ENCODE measurements at places on chromosomes 3 and 15.

DNA sequence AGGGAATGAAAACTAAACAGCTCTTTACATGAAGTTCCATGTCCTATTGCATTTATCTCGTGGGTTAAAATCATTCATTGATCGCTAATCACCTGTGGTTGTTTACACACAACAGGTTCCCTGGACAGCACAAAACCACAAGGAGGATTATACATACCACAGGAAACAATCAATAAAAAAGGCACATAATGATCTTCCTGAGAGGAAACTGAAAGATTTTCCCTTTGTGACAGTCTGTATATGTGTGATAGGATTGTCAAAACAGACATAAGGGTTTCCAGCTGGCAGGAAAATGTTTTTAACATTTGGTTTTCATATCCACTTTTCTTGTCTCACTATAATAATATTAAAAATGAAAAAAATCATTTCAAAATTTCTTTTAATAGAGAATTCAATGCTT, 541.8 kb downstream of the NLGN1 start:
- no peak for DNase-seq

- no peak for DNase-seq
Observed at GRCh38 chr3:170171563-170171962, 10.0 kb downstream of the PHC3 start.

- DNase-seq: no peak
Observed at GRCh38 chr15:52784799-52785671, 5.1 kb downstream of the ONECUT1 start.

DNA sequence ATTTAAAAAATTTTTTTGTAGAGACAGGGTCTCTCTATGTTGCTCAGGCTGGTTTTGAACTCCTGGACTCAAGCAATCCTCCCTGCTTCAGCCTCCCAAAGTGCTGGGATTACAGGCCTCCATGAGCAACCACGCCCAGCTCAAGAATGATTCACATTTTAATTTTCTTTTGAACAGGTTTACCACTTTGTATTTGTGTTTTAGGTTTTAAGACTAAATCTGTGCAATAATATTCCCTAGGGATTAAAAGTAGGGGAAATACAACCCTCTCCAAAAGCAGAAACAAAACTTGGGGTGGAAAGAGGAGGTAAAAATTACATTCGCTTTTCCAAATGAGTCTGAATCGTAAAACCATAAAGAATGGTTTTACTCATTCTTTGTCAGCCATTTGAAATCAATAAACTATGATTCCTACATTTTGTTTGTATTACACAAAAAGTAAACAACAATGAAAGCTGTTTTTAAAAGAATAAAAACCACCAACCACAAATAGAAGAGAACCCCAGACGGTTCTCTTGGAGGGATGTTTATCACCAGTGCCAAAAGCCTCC, 37.8 kb downstream of the SLC24A1 start:
- DNase-seq: no peak

GRCh38 chr15:92636908-92637481, 18.6 kb downstream of the FAM174B start:
- DNase-seq: no peak

DNA sequence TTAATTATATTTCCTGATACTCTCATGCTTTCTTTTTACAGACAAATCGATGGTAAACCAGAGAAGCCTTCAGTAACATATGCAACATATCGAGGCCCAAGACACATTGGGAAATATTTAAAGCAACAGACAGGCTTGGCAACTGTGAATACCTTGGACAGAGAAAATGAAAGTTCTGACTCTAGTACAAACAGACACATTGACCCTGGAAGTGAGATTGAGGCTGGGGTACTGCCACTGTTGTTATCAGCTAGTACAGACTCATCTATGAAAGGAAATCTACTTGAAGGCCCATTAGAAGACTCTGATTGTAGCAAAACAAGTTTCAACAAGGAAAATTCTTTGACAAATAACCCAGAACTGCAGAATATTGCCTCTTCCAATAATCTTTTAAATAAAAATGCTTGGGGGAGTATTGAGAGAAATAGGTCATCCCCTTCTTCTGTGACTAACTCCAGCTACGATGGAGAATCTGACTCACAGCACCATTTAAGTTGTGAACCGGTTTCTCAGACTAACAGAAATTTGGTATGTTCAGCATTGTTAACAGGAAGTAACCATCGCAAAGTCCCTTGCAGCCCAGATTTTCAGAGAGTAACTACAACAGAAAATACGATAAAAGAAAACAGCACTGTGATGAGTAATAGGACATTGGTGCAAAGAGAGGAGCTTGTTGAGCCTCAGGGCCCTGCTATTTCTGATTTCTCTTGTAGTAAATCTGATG, 50.2 kb downstream of the CRYBG3 start:
- DNase-seq: no peak

DNA sequence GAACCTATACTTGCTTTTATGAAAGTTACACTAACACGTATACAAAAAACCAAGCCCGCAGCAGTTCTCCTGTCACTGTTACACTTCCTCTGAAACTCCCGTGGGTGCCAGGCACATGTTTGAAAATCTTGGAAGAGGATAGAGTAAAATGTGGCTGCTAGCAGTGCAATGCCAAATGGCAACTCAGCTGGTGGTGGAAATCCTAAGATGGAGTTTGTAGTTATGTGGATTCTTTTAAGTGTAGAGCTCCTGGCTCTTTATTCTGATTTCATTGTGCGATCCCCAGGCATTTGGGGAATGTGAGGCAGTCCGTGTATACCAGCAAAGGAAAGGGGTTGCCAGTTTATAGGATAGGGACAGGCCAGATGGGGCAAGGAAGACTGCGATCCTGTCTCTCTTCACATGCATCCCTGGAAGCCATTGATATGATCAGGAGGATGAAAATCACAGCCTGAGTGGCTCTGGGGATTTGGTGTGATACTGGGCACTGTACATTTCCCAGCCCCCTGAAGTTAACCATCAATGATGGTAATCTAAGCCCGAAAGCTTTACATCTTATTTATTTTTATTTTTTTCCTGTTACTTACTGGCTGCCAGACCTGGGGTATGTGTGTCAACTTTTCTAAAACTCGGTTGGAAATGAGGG, 1.1 kb downstream of the STAC start:
- DNase-seq: no peak

DNA sequence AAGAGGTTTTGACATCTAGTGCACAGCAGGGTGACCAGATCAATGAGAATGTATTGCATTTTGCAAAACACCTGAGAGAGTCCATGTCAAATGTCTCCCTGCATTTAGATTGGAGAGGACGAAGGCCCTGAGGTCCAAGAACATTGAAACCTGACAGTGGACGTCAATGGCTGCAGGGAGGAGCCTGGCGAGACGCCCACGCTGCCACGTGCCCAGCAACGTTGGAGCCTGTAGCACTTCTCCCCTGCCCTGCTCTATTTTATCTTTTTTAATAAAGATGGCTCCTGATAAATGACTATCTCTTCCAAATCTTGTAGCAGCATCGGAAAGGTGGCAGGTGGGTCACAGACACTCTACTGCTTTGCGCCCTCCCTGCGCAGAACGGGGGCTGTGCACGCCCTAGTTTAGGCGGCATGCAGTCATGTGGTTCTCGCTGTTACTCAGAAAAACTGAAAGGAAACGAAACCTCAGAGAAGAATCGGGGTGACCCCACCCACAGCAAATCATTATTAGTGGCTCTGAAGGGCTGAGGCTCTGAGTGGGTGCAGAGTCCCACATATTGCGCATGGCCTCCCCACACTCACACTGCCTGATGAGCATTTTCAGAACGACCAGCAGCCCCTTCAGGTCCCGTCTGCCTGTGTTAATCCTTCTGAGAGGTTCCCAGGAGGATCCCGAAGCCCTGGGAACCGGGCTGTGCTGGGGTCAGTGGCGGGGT, 62.5 kb upstream of the TAMM41 start:
- no peak for DNase-seq

DNA sequence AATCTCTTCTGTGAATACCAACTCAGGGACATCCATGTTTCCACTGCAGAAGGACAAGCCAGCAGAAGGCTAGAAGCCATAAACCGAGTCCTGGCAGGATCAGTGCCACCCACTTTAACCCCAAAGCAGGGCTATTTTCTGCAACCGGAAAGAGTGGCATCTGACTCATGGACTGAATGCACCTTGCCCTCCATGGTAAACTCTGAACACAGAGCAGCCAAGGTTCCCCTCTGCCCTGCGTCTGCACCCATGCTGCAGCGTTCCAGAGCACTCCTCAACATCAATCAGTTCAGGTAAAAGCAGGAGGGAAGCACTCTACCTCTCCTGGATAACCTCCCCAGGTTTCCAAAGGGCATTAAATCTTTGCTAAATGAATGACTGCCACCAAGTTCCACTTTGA, 801 bp upstream of the NGRN start:
- DNase-seq: no peak

GRCh38 chr15:29887721-29888120, 65.5 kb upstream of the TJP1 start:
- no peak for DNase-seq

GRCh38 chr15:93235269-93235668, 146.3 kb upstream of the RGMA start:
- DNase-seq: no peak

DNA sequence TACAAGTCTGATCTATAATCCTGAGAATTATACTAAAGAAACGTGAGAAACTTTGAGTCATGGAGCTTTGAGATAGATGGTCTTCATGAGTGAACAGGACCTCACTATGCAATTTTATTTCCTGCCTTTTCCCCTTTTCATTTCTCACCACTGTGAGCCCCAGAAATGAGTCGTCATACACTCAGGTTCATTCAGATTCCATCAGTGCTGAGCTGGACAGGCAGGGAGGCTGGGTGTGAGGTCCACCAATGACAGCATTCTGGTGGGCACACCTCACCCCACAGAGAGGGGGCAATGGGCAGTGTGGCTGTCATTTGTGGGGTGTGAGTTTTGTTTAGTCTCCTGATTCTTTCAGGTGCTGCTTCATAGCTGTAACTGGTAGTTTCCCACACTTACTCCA, 16.9 kb downstream of the TIGIT start:
- DNase-seq: no peak

DNA sequence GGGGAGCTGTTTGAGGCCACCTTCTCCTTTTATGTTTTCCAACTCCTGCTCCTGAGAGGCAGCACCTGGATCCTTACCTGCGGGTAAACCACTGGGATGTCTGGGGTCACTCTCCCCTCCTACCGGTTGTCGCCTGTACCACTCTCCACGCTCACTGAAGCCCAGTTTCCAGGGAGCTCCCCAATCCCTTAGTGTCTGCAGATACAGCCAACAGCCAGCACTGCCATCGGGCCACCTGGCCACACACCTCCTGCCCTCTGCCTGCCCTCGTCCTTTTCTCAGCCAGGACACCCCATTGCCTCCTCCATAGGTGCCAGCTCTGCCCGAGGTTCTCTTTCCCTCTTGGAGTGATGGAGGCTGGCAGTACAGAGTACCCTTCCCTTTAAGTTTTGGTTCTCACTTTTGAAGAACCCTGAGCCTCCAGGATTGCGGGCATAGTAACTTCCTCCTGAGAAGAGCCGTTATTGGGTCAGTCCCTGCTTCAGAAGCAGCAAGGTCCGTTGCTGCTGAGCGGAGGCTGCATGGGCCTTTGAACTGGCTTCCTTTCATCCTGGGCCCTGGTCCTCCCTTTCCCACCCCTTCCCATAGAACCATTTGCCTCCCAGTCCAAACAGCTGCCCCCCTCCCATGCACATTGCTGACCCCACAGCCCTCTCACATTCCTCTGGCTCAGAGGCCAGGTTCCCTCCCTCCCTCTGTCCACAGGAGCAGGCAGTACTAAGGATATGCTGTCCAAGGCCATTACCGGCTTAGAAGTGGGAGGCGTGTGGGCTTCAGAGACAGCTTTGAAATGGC, 30.9 kb downstream of the ARNT2 start:
- no peak for DNase-seq

GRCh38 chr15:53389271-53390037, 370.0 kb downstream of the WDR72 start:
- no peak for DNase-seq

- DNase-seq: no peak
Observed at GRCh38 chr3:41216422-41216821, 17.1 kb downstream of the CTNNB1 start.

DNA sequence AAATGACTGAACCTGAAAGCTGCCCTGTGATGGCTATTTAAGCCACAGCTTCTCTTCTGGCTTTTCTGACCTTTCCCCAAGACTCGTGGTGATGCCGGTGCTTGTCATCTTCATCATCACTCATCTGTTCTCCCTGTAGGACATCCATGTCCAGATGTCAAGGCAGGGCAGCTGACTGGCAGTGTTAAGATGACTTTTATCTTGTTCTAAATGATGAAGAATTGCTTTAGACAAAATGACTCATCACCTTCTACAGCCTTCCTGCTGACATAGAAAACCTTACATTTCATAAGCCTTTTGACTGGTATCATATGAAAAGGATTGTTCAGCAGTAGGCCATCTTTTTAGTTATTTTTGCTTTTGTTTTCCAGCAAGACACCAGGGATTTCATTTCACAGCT, 67.0 kb upstream of the GPR149 start:
- no peak for DNase-seq

GRCh38 chr15:94631608-94632007, 400.2 kb downstream of the MCTP2 start:
- DNase-seq: no peak

GRCh38 chr15:100930306-100930848, 11.2 kb downstream of the LRRK1 start:
- no peak for DNase-seq

DNA sequence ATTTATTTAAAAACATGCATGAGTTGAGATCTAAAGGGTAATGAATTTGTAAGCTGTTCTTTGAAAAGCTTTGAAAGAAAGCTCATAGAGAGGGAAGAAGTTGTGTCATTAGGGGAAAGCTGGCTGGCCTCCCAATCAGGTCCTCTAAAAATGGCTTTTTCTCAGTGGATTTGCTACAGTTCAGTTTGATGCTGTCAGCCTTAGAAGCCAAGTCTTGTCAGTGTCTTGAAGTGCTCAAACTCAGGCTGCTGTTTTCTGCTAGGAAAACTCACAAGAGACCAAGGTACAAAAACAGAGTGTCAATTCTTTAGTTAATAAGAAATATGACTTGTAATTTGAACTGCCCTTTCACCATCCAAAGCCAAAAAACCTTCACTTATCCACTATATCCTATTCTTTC, 243.8 kb downstream of the OTOL1 start:
- DNase-seq: no peak

DNA sequence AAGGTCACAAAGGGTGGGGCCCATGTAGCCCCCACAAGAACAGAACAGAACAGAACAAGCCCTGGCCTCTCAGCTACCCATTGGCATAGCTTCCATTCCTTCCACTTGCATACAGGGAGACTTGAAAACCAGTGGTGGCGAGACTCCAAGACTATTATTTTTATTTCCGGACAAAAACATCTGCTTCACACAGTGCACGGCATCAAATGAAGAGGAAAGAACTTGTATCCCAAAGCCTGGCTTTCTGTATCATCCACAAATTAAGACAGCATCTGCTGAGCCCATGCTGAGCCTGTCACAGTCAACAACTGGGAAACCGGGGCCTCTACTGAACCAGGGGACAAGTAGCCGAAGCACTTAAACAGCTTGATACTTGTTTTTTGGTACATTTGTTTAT, 56.0 kb downstream of the CLEC3B start:
- no peak for DNase-seq
